Suprapubic skin (tissue), 4 donors: ENCODE measurements at places on chromosomes 5 and 9. TPM values are rescaled to one million over a fixed set of nuclear protein-coding genes. Genes with fewer than 3 reads are reported as not detected.

The OTP gene
- not detected for total RNA-seq

The FABP6 gene
- total RNA-seq: not detected

The EIF4EBP3 gene
- 46.1 TPM for total RNA-seq

The F2RL1 gene
- 100 TPM for total RNA-seq

The CYLC2 gene
- total RNA-seq: not detected

The ADCY2 gene
- 24.8 TPM for total RNA-seq

The FOXD4L3 gene
- total RNA-seq: not detected

The OTULIN gene
- 64.8 TPM for total RNA-seq

The LRRC19 gene
- total RNA-seq: not detected

The GPR21 gene
- not detected for total RNA-seq

The TAL2 gene
- not detected for total RNA-seq

The CCDC171 gene
- total RNA-seq: 9.1 TPM

The SELENOP gene
- 206 TPM for total RNA-seq

The SPATA31E1 gene
- not detected for total RNA-seq

The GADD45G gene
- 4.6 TPM for total RNA-seq

The PAX5 gene
- total RNA-seq: not detected

The FCHO2 gene
- 34.6 TPM for total RNA-seq

The IL33 gene
- total RNA-seq: 28.2 TPM

The MLANA gene
- 46.7 TPM for total RNA-seq

The SPINK7 gene
- total RNA-seq: not detected

The ASPN gene
- 13.3 TPM for total RNA-seq

The SPINK13 gene
- not detected for total RNA-seq

The TRIM7 gene
- 75.2 TPM for total RNA-seq

The STING1 gene
- total RNA-seq: 13.8 TPM

The DMRT3 gene
- not detected for total RNA-seq

The ARSI gene
- 4.5 TPM for total RNA-seq

The PCA3 gene
- 0.25 TPM for total RNA-seq

The C9orf153 gene
- total RNA-seq: not detected

The PLCXD3 gene
- total RNA-seq: 1.6 TPM

The SHISAL2B gene
- not detected for total RNA-seq

The MTRR gene
- 35.3 TPM for total RNA-seq

The SLC6A3 gene
- not detected for total RNA-seq

The DRD1 gene
- total RNA-seq: 0.42 TPM

The SPOCK1 gene
- 6.1 TPM for total RNA-seq
